Daoy (cell line): ENCODE measurements at places on chromosomes 13 and 19. TPM values are rescaled to one million over a fixed set of nuclear protein-coding genes. Genes with fewer than 3 reads are reported as not detected.

DNA sequence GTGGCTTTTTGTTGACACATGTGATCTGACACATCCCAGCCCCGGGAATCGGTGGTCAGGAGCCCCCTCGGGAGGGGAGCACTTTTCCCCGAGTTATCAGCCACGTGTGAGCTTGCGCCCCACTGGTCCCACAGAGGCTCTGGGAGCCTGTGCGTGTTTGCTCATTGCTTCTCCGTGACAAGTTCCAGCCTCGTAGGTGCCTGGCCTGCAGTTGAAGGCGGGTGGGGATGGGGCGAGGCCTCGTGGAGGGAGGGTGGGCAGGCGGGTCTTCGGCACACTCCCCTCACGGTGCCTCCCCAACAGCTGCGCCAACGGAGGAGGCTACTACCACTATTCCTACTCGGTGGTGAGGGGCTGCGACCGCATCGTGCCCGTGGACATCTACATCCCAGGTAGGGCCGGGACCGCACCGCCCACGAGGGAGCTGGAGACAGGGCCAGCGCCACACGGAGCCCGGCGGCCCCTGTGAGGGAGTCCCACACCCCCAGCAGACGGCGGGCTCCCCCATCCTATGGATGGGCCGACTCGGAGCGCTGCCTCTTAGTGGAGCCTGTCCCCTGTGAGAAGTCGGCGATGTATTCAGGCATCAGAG is 8.3 kb downstream of the GAMT start:
- no peak for DNase-seq

DNA sequence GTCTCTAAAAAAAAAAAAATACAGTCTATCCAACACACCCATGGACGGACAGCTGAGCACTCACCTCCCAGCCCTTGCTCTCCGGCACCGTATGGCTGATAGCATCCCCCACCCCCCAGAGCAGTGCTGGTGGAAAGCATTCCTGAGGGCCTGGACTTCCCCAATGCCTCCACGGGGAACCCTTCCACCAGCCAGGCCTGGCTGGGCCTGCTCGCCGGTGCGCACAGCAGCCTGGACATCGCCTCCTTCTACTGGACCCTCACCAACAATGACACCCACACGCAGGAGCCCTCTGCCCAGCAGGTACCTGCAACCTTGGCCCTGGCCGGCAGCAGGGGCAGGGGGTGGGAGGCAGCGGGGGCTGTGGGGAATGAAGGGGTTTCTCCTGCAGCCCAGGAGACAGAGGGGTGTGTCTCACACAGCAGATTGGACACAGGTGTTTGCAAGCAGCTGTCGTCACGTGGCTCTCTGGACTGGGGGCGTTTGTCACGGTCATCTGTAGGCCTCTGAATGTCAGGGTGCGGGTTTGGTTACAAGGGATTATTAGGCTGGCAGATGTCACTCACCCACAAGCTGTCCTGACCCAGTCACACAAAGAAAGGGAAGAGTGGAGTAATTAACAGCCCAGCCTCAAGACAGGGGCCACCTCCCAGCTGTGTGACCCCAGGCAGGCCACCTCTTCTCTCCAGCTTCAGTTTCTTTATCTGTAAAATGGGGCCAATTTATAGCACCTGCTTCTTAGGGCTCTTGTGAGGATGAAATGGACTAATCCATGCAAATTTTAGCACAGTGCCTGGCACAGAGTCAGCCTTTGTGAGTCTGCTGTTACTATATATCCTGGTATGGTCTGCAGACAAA is 19.3 kb downstream of the PLD3 start:
- no peak for DNase-seq

DNA sequence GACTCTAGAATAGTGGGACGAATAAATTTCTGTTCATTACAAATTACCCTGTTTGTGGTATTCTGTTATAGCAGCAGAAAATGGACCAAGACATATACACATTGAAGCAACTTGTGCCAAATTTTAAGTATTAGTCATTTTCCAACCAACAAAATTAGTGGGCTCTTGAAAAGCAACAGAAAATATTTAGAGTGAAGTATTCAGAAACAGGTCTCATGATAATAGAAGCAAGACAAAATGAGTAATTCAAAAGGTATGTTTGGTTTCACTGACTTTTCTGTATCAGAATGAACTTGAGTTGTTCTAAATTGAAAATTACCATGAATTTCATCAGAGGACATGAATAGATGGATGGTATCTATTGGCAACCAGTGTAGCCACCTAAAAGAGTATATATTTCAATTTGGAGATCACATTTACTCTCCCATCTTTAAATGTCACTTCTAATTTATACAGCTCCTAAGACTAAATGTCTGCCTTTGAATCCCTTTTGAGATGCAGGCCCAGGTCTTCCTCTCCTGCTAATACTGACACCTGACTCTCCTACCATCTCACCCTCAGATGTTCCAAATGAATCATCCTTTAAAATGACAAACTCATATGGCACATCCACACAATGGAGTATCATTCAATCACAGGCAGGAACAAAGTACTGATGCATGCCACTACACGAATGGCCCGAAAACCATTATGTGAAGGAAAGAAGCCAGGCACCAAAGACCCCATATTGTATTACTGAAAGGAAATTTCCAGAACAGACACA is 40.7 kb upstream of the DOCK9 start:
- no peak for DNase-seq

GRCh38 chr13:51584731-51585672 is 740 bp downstream of the WDFY2 start:
- peak; percentile 58 for DNase-seq

DNA sequence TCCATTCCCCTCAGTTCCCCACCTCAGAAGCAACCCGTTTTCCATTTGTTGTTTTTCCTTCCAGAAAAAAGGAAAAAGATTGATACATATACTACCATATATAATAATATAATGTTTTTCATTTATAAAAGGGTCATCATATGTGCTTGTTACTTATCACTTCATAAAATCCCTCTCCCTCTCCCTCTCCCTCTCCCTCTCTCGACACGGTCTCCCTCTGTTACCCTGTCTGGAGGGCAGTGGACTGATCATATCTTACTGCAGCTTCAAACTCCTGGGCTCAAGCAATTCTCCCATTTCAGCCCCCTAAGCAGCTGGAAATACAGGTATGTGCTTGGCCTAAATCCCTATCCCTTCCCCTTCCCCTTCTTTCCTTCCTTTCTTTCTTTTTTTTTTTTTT is 17.1 kb downstream of the PNMA8A start:
- no peak for DNase-seq

- peak; percentile 3 for DNase-seq
These were observed 89.5 kb upstream of the RFC3 start for GRCh38 chr13:33728271-33729037.

GRCh38 chr19:31528261-31528660 is 179.0 kb upstream of the TSHZ3 start:
- no peak for DNase-seq

DNA sequence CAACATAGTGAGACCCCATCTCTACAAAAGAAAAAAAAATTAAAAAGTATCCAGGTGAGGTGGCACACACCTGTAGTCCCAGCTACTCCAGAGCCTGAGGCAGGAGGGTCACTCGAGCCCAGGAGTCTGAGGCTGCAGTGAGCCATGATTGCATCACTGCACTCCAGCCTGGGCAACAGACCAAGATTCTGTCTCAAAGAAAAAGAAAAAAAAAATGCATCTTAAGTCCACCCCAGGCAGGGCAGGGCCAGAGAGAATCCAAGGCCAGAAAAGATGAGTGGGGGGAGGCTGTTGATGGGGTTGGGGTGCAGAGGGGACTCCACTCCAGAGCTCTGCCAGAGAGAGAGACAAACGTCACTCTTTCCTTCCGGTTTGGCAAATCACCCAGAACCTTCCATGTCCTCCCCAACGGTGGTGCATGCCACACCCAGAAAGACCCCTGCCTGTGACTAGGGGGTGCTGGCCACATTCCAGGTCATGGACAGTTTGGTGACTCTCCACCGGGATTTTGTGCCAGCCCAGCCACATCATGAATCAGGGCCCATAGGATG is 431 bp downstream of the FUT3 start:
- peak; percentile 48 for DNase-seq

DNA sequence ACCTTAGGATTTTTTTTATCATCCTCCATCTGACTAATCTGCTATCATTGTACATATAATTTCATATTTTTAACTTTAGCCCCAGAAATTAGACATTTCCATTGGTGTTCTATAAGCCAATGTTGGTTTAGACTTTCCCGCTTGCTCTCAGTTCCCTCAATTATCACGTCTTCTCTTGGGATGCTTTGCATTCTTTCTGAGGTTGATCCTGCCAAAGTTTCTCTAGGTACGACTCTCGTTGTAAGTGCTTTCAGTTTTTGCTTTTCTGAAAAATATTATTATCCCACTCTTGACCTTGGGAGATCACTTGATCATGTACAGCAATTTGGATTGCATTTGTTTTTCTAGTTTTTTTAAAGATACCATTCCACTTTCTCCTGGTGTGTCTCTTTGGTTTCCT is 270.2 kb downstream of the IRS2 start:
- no peak for DNase-seq

DNA sequence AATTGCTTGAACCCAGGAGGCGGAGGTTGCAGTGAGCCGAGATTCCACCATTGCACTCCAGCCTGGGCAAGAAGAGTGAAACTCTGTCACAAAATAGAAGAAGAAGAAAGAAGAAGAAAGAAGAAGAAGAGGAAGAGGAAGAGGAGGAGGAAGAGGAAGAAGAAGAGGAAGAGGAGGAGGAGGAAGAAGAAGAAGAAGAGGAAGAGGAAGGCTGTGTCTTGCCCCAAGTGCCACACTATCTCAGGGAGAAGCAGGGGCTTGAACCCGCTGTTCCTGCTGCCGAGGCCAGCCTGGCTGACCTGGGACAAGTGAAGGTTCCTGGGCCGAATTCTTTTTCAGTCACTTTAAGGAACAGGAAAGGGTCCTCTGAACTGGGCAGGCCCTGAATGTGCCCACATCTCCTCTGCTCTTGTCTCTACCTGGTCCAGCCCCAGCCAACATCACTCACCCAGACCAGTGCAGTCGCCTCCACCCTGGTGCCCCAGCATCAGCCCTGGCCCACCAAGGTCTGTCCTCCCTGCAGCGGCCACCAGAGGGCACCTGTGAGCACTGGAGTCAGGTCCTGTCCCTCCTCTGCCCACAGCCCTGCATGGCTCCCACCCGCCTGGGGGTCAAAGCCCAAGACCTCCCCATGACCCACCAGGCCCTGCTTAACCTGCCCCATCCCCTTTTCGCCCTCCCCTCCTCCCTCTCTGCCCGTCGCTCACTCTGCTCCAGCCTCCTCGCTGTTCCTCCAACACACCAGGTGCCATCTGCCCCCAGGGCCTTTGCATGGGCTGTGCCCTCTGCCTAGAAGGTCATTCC is 20.0 kb downstream of the TICAM1 start:
- DNase-seq: peak; percentile 80

DNA sequence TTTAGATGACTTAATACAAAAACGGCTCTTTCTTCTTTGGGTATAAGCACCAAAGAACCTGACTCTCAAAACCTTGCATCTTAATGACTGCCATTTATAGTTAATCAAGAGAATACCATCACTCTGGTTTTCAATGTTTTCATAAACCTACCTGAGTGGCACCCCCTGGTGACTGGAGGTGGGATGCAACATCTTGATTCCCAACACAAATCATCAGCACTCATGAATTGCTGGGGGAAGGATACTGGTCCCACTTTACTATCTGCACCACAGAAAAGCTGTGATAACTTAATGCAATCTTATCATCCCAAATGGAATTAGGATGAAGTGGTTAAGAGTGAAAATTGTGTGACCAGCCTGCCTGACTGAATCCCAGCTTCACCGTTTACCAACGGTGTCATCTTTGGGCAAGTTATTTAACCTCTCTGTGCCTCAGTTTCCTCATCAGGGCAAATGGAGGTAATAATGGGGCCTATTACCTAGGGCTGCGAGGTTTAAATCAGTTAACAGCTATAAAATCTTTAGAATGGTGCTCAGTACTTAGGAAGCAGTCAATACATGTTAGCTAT is 366.4 kb downstream of the KLF12 start:
- no peak for DNase-seq

GRCh38 chr13:97280478-97280877 is 58.3 kb downstream of the MBNL2 start:
- no peak for DNase-seq

DNA sequence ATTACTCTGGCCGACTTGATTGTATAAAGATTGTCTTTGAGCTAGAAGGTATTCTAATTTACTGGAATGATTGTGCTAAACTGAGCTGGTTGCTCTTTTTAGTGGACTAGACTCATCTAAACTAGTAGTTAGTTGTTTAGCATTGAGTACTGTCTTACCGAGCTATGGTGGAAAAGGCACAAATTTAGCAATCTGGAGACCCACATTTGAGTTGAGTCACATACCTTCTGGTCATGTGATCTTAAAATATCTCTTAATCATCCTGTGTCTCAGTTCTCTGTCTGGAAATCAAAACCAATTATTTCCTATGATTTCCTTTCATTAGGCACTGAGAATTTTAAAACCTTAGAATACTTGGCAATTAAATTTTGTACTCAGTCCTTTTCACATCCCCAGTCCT is 349.5 kb downstream of the IRS2 start:
- DNase-seq: no peak

- DNase-seq: no peak
These were observed 7.2 kb upstream of the SERTM1 start for GRCh38 chr13:36666477-36667229.

Gene ZNF284
- 1.7 and 2.3 TPM in 2 replicates for total RNA-seq

Gene LAIR1
- total RNA-seq: not detected in 2 replicates

Gene PBX4
- total RNA-seq: 0.42 and 1.9 TPM in 2 replicates

Gene DNM2
- 41.2 and 52.8 TPM in 2 replicates for total RNA-seq

Gene FGF21
- total RNA-seq: not detected in 2 replicates

Gene HSH2D
- total RNA-seq: not detected in 2 replicates
